ENCODE measurements at places on chromosomes 7 and 10.

DNA sequence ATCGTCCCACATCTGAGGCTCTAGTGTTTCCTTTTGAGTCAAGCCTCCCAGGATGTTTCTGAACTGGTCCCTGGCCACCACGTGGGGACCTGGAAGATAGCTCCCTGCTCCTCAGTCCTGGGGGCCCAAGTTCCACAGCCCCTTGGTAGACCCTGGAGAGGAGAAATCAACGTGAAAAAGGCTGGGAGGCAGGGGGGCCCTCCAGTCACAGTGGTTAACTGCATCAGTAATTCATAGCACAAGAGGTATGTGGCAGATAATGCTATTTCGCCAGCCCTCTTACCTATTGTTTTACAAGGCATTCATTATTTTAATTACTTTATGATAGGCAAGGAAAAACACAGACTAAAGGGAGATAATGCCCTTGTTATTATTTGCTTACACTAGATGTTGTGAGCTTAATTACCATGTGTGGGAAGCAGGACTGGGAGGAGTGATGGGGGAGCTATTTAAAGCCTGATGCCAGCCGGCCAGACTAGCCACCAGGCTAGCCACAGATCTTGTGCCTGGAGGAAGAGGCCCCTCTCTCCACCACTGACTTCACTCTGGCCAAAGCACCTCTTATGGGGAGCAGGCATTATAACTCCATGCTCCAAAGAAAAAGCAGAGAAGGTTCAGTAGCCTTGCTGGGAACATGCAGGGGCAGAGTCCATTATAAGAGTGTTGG is 230.7 kb downstream of the KCNMA1 start:
- no peak for DNase-seq

GRCh38 chr10:117320050-117320665 is 55.1 kb downstream of the PDZD8 start:
- no peak for DNase-seq

GRCh38 chr7:125845686-125846085 is 916.1 kb upstream of the POT1 start:
- DNase-seq: no peak

- no peak for DNase-seq
These were observed 88.1 kb downstream of the COBL start for GRCh38 chr7:51228386-51228958.

- peak; percentile 89 for DNase-seq
These were observed 23.1 kb downstream of the MDFIC start for GRCh38 chr7:114944745-114945625.

- no peak for DNase-seq
These were observed 87.9 kb downstream of the FZD1 start for GRCh38 chr7:91352091-91352490.

DNA sequence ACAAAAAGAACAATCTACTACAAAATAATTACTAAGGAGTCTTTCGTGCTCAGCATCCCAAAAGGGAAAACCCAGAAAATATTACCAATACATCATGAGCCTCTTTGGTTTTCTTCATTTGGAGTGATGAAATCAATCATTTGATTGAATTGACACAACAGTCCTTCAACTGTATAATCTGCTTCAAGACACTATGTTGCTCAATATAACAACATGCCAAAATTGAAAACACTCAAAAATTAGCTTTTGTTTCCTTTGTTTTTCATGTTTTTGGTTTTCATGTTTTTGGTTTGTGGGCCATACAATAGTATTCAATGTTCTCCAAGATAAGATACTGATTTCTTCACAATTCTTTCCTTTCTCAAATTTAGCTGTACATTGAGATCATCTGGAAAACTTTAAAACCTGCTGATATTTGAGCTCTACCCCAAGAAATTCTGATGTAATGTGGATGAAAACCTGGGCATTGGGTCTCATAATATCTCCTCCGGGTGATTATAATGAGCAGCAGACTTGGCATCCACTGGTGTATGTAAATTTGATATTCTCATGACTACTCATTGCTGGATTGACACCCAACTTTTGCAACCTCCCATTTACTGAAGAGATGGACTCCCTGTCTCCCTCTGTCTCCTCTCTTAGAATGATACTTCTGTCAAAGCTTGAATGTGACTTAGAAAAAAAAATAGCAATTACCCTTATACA is 4.6 kb downstream of the SOSTDC1 start:
- DNase-seq: no peak

- peak; percentile 11 for DNase-seq
These were observed 109.9 kb upstream of the EFCAB10 start for GRCh38 chr7:105691082-105691679.

All from GM04504 (cell line).